ENCODE measurements at places on chromosomes 3 and 15. TPM values are rescaled to one million over a fixed set of nuclear protein-coding genes. Genes with fewer than 3 reads are reported as not detected.

MOBP gene
- total RNA-seq, result not detected

SH3GL3 gene
- 0.24 TPM for total RNA-seq

DOCK3 gene
- 0.12 TPM for total RNA-seq

PRRT3 gene
- total RNA-seq, result 1.2 TPM

TMEM212 gene
- total RNA-seq, result not detected

SCN10A gene
- total RNA-seq, result not detected
